Epithelial cell of esophagus (primary cell): ENCODE measurements at places on chromosomes 7 and 10.

DNA sequence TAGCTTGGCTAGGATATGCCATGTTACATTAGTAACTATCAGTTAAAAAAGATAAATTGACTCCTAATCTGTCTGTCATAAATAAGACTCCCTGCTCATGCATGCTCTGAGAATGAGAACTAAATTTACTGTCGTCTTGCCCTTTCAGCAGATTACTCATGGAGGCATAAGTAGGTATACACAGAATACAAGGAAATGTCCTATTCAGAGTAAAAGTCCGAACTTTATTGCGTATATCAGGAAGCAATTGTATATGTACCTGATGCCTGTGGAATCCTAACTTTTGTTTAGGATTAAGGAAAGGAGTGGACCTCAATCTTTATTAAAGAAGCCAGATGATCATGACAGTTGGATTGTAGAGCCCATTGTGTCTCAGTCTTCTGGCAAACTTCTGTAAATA is 118.6 kb downstream of the THSD7A start:
- DNase-seq: no peak

DNA sequence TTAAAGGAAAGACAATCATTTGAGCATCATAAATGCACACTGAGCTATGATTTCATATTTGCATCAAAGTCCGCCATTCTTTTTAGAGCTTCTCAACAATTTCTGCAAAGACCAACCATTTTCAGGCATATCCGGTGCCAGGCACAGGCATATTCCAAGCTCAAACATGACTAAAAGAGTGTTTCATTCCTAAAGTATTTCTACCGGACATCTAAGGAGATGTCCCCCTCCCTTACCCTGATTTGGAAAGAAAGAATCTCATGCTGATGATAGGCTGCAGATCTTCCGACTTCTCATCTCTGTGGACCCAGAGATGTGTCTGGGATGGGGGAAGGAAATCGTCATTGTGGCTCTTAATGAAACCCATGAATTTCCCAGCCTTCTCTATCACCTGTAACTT is 600.5 kb upstream of the MGMT start:
- DNase-seq: no peak

GRCh38 chr7:11714676-11715075 is 117.3 kb downstream of the THSD7A start:
- no peak for DNase-seq

GRCh38 chr10:435397-435796 is 254.1 kb downstream of the DIP2C start:
- no peak for DNase-seq

- DNase-seq: peak; percentile 68
These were observed 2.1 kb downstream of the KIF5B start for GRCh38 chr10:32054094-32054493.

- no peak for DNase-seq
These were observed 9.0 kb downstream of the EMX2 start for GRCh38 chr10:117551330-117552155.

- no peak for DNase-seq
These were observed 188.2 kb upstream of the MKLN1 start for GRCh38 chr7:131139462-131139861.

GRCh38 chr7:101232141-101232850 is 5.3 kb downstream of the CLDN15 start:
- DNase-seq: peak; percentile 82

GRCh38 chr10:43237631-43238446 is 29.0 kb downstream of the RASGEF1A start:
- no peak for DNase-seq

DNA sequence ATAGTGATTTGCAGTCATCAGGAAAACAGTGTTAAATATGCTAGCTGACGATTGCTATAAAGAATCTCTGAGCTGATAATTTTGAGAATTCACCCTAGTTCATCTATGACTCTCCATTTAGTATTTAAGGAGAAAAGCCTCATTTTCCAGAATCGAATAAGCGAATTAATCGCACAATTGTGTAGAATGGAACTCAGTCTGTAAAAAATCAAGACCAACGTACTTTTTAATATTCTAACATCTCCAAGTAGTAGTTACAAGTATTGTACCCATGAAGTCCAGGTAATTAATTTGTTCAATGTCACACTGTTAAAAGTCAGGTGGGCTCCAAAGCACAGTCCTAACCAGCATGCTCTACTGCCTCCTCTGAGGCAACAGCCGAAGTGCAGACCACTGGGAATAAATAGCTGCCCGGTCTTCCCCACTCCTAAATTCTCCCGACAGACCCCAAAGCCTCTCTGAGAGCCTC is 380 bp upstream of the AGBL3 start:
- DNase-seq: no peak

DNA sequence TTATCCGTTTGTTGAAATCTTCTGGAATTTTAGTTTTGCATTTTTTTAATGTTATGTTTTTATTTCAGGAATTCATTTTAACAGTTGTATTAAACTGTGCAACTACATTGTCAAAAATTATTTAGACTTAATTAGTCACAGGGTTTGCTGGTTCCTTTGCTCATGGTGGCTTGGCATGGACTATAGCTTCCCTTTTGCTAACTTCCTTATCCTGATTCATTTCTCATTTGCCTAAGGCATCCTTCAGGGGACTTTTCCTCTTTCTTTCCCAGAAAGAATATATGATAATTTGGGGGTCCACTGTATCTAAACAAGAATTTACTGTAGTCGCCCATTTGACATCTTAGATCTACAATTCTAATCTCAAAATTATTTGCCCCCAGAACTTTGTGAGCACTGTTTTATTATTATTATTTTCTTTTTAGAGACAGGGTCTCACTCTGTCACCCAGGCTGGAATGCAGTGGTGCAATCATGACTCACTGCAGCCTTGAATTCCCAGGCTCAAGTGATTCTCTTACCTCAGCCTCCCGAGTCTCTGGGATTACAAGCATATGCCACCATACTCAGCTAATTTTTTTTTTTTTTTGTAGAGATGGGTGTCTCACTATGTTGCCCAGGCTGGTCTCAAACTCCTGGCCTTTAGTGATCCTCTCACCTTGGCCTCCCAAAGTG is 13.9 kb downstream of the FIGNL1 start:
- peak; percentile 85 for DNase-seq

- peak; percentile 36 for DNase-seq
These were observed 129.6 kb downstream of the ZWINT start for GRCh38 chr10:56231436-56231835.

GRCh38 chr10:79171504-79171903 is 102.7 kb downstream of the ZMIZ1 start:
- DNase-seq: no peak

GRCh38 chr10:118810796-118811505 is 56.2 kb upstream of the CACUL1 start:
- no peak for DNase-seq

DNA sequence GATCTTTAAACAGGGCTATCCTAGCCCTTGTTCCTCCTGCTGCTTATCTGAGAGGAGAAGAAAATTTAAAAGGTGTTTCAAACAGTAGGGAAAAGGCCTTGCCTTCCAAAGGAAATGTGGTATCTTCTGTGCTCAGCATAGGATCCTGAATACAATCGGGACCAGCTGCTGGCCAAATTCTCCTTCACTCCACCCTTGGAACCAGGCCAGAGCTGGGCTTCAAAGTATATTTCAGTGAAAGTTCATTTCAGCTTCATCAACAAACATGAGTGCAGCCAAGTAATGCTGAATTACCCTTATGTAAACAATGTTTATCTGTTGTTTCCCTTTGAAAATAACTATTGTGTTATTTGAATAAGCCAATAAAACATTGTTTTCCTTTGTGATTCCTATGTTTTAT is 146.5 kb upstream of the MEOX2 start:
- no peak for DNase-seq

GRCh38 chr10:44422570-44423101 is 37.7 kb upstream of the CXCL12 start:
- no peak for DNase-seq

- DNase-seq: peak; percentile 30
These were observed 10.7 kb upstream of the REPIN1 start for GRCh38 chr7:150357771-150358427.

DNA sequence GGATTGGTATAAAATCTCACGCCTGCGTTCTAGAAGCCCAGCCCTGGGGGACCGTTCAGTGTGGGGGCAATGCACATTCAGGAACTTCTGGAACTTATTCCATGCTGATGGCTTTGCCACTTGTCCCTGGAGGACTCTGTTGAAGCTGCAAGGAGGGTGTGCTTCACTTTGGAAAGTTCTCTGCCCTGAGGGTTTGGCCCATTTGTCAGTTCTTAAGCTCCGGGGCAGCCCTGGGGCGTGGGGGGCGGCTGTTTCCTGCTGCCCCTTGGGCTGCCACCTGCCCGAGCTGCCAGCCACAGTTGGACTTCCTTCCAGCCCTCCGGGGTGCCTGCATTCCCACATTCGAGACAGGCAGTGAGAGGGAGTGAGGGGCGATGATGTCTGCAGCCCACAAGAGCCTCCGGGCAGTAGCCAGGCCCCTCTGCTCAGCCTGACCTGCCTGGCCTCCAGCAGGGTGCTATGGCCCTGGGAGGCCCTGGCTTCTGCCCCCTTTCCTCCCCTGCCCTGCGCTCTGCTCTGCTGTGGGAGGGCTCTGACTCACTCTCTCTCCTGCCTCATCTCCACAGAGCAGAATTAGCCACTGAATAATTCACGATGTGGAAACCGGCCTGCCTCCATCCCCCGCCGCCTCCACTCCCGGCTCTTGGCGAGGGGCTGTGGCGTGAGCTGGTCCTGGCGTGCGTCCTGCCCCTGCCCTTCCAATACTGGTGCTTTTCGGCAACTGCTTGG is 1.9 kb downstream of the TTYH3 start:
- peak; percentile 83 for DNase-seq

DNA sequence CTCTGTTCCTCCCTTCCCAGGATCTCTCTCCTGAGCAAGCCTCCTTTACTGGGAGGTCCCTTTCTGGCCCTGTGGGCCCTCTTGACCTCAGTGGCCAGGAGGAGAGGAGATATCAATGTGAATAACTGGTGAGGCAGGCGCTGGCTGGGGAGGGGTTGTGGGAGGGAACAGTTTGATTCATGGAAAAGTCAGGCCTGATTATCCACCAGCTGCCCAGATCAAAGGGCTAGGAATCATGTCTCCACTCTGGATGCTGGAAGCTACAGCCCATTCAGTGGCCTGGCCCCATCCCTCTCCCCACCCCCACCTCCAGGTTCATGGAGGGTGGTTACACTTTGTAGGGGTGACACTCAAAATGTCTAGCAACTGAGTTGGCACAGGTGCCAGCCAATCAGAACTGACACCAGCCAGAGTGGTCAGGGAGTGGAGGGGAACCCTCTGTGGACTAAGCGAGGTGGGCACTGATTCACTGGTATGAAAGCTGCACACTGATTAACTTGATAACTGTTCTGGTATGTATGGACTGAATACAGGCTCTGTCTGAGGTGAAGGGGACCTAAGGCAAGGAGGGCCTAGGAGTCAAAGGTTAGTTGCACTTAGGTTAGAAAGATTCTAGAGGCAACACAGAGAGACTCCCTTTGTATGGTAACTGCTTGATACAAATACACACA is 4.8 kb downstream of the PRRT4 start:
- DNase-seq: no peak

- peak; percentile 57 for DNase-seq
These were observed 79.1 kb downstream of the VTI1A start for GRCh38 chr10:112526139-112526538.

GRCh38 chr7:147774461-147774860 is 816.1 kb upstream of the C7orf33 start:
- DNase-seq: no peak

DNA sequence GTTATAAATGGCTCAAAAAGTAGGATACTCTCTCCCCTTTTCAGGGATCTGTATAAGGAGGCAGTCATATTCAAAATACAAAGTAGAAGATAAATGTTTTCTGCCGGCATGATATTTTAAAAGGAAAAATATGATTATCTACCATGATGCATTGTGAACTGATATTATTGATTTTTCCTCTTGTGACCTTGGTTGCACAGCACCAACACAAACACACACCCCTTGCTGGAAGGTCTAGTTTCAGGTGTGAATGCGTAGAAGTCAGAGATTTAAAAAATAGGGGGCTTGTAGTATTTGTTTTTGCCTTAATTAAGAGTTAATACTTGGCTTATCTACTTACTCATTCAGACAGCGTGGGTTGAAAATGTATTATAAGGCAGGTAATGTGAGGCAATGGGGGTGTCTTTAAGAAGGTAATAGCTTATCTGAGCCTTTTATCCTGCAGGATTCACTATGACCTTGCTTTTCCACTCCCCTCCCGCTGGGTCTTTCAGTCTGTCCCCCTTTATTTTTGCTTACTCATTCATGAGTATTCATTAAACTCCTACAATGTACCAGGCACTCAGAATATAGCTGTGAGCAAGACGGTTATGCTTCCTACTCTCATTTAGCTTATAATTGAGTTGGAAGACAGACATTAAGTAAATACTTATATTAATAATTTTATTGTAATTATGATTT is 390.6 kb downstream of the SDK1 start:
- DNase-seq: no peak

GRCh38 chr7:140646931-140647647 is 6.5 kb upstream of the DENND2A start:
- no peak for DNase-seq

GRCh38 chr7:106570948-106571418 is 90.0 kb downstream of the CCDC71L start:
- DNase-seq: no peak

DNA sequence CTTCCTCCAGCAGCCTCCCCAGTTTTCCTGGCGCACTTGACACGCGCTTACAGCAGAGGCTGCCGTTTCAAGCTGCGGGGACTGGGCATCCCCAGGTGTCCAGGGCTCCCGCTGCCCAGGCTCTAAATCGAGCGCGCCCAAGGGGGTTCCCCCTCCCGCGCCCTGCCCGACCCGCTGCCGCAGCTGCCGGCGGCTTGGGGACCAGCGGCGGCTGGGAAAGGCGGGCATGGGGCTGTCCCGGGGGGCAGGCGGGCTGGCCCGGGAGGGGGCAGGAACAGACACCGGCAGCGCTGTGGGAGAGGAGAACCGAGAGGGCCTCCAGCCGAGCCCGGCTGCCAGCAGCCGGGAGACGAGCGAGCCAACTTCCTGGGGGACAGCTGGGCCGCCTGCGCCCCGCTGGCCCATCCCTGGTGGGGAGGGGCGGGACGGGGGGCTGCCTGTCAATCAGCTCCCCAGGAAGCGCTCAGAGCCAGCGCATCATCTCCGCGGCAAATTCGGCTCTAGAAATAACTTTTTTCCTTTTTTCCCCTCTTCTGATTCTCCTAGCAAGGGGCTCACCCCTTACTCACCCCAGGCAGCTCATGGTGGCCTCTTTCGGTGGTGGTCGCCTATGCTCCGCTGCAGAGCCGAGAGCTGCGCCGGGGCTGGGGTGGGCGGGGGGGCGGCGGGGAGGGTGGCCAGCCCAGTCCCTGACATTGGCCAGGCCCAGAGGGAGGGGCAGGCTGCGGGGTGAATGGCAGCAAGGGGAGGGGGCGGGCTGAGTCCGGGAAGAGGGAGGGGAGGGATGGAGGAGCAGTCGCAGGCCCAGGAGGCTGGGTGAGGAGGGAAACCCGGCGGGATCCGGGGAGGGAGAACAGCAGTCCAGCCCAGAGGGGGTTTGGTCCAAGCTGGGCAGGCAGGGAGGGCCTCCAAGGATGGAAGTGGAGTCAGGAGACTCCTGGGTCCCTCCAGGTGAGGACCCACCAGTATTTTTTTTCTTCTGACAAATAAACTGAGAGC is 14.7 kb downstream of the GRID2IP start:
- DNase-seq: no peak
